ENCODE measurements at places on chromosomes 13 and 19. TPM values are rescaled to one million over a fixed set of nuclear protein-coding genes. Genes with fewer than 3 reads are reported as not detected.

FAM124A gene
- total RNA-seq, result 1.2 TPM

GRK1 gene
- total RNA-seq, result not detected

CATSPERD gene
- total RNA-seq, result not detected

CBLC gene
- not detected for total RNA-seq

FUT1 gene
- 0.39 TPM for total RNA-seq

PODNL1 gene
- total RNA-seq, result 1.7 TPM

SIGLEC14 gene
- not detected for total RNA-seq

CGB1 gene
- not detected for total RNA-seq

ZNF8 gene
- 4.8 TPM for total RNA-seq

SYCN gene
- not detected for total RNA-seq

SHC2 gene
- total RNA-seq, result 9.1 TPM

C19orf38 gene
- 2.6 TPM for total RNA-seq

PEG3 gene
- total RNA-seq, result 1.4 TPM

Measured in epithelial cell of alveolus of lung (primary cell).